NB4 (cell line): ENCODE measurements at places on chromosomes 2 and 18.

- DNase-seq, result no peak
Measured at GRCh38 chr2:212173756-212174510, 364.7 kb downstream of the ERBB4 start.

DNA sequence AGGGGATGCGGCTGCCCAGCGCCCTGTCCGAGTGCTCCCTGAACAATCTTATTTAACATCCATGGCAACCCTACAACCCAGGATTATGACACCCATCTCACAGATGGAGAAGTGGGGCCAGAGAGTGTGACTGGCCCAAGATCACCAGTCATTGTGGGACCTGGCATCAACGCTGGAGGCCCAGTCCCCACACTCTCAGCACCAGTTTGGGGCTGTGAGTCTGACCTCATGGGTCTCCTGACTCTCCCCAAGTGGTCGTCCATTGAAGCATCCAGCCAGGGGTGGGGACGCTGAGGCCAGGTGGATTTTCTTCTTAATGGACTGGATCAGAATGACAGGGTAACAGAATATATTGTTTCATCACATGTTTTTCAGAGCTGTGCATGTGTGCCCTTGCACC, 24.5 kb downstream of the MAL start:
- no peak for DNase-seq

GRCh38 chr2:168494190-168494711, 38.2 kb downstream of the CERS6 start:
- DNase-seq, result peak; percentile 36

DNA sequence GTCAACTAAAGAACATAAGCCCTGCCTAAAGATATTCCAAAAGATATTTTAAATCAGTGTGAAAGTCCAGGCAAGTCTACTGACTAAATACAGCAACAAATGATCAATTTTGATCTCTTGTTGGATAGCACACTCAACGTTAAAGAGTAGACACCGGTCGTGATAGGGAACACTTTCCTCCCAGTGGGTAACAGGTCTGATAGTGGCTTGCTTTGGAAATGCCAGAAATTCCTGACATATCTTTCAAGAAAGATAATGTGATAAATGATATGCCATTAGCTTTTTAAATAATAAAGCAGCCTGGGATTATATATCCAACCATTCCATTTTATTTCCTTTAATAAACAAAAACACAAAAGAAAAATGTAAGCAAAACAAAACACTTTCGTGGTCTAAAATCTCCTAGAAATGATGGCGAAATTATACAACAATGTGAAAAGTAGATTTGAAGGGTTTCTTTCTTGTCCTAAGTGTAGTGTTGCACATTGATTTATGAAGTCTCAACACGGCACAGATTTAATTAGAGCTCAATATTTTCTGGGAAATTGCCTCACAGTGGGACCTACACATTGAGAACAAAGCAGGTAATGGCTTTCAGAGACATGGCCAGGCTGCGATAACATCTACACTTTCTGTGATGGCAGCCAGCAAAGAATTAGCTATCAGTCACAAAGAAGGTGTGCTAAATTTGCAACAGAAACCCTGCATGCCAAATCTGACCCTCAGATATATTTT, 158.6 kb downstream of the PPP1R1C start:
- no peak for DNase-seq

GRCh38 chr2:95072424-95072823, 46.9 kb downstream of the MAL start:
- no peak for DNase-seq
